ENCODE measurements at places on chromosomes 13 and 19.

DNA sequence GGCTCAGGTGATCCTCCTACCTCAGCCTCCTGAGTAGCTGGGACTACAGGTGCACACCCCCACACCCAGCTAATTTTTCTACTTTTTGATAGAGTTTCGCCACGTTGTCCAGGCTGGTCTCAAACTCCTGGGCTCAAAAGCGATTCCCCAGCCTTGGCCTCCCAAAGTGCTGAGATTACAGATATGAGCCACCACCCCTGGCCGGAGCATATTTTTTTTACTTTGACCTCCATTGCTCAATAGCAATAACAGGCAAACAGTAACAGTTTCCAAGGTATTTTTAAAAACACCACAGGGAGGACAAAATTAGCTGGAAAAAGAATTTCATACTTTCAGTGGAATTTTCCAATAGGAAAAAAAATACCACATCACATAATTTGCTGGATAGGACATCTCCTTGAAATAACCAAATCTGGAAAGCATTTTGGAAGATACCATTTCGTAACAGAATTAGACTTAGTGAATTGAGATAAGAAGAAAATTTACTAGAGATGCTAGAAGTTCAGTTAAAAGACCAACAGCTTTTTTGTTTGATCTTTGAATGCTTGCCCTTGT lies 5.2 kb downstream of the DUXA start:
- no peak overlapping the region for H3K4me3 ChIP-seq
- H3K27me3 ChIP-seq = peaks cover 3% of the 10 kb centered on the region
- DNase-seq = no peak
- no peaks in the 10 kb centered on the region for H3K4me1 ChIP-seq
- H3K27ac ChIP-seq = no peak overlapping the region
- peaks cover 2% of the 10 kb centered on the region for H3K36me3 ChIP-seq

- no peaks in the 10 kb centered on the region for H3K4me1 ChIP-seq
- no peak overlapping the region for H3K4me3 ChIP-seq
- DNase-seq = no peak
- no peak overlapping the region for H3K27ac ChIP-seq
- peaks cover 9% of the 10 kb centered on the region for H3K27me3 ChIP-seq
- H3K36me3 ChIP-seq = no peaks in the 10 kb centered on the region
These were observed 364.4 kb downstream of the DCT start for GRCh38 chr13:94115054-94115453.

- no peak overlapping the region for H3K4me3 ChIP-seq
- H3K36me3 ChIP-seq = peaks cover 82% of the 10 kb centered on the region
- H3K27ac ChIP-seq = peak overlapping the region; percentile 50
- DNase-seq = no peak
- H3K4me1 ChIP-seq = peaks cover 43% of the 10 kb centered on the region
These were observed 4.8 kb downstream of the PRMT1 start for GRCh38 chr19:49681830-49682229.

DNA sequence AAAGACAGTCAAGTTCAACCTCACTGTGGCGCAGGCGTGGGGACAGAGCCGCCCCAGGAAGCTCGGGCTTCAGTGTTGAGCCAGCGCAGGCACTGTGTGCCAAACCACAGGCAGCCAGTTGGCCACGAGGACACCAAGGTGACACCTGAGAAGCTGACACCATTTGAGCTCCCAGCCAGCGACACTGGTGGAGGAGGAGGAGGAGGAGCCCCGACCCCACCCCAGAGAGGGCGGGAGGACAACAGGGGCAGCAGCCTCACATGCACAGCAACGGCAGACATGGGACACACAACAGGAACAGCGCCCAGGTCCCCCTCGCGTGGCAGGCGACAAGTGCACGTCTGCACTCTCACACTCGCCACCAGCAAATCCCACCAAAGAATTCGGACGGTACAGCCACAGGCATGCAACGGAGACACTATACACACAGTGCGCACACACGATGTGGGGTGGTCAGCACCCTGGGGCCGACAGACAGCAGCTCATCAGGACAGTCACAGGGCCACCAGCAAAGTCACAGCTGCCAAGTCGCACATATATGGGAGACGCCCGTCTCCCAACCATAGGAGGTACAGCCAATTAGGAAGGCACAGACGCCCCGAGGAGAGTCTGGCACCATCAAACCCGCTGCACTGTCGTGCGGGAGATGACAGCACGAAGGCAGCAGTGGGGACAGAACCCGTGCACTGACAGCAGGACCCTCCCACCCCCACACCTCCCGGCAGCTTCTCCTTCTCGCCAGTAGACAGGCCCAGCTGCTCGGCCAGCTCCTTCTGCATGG lies 3.4 kb downstream of the EIF3G start:
- H3K4me3 ChIP-seq = peak overlapping the region; percentile 13
- peaks cover 64% of the 10 kb centered on the region for H3K4me1 ChIP-seq
- H3K27ac ChIP-seq = peak overlapping the region; percentile 86
- peak; percentile 55 for DNase-seq
- H3K27me3 ChIP-seq = no peaks in the 10 kb centered on the region
- peaks cover 79% of the 10 kb centered on the region for H3K36me3 ChIP-seq

DNA sequence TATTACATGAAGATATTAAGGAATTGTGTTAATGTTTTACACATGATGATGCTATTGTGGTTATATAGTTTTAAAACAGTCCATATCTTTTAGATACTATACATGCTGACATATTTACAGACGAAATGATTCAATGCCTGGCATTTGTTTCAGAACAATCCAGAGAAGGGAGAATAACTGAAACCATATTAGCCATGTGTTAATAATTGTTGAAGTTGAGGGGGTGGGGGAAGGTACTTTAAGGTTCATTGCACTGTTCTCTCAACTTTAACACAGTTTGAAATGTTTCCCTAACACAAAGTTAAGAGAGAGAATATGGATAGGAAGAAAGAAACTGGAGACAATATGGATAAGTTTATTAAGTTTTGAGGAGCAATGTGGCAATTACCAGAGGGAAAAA lies 5.8 kb downstream of the CRYL1 start:
- no peak for DNase-seq
- H3K27ac ChIP-seq = no peak overlapping the region
- H3K4me1 ChIP-seq = peaks cover 25% of the 10 kb centered on the region
- H3K36me3 ChIP-seq = no peaks in the 10 kb centered on the region

- no peak for DNase-seq
- no peak overlapping the region for H3K4me3 ChIP-seq
- H3K36me3 ChIP-seq = no peaks in the 10 kb centered on the region
- H3K4me1 ChIP-seq = peaks cover 7% of the 10 kb centered on the region
- H3K27me3 ChIP-seq = peaks cover 14% of the 10 kb centered on the region
These were observed 153.2 kb downstream of the USP12 start for GRCh38 chr13:27018344-27018861.

- H3K27ac ChIP-seq = no peak overlapping the region
- no peak overlapping the region for H3K4me3 ChIP-seq
- no peaks in the 10 kb centered on the region for H3K27me3 ChIP-seq
- no peaks in the 10 kb centered on the region for H3K4me1 ChIP-seq
These were observed 22.1 kb downstream of the VPS36 start for GRCh38 chr13:52428295-52428694.

GRCh38 chr13:46086985-46087384 lies 17.8 kb downstream of the CPB2 start:
- DNase-seq = no peak
- no peaks in the 10 kb centered on the region for H3K27me3 ChIP-seq
- H3K4me3 ChIP-seq = no peak overlapping the region
- H3K27ac ChIP-seq = no peak overlapping the region

GRCh38 chr13:33249066-33249465 lies 36.5 kb downstream of the STARD13 start:
- no peaks in the 10 kb centered on the region for H3K36me3 ChIP-seq
- H3K4me3 ChIP-seq = no peak overlapping the region
- H3K4me1 ChIP-seq = peaks cover 1% of the 10 kb centered on the region

DNA sequence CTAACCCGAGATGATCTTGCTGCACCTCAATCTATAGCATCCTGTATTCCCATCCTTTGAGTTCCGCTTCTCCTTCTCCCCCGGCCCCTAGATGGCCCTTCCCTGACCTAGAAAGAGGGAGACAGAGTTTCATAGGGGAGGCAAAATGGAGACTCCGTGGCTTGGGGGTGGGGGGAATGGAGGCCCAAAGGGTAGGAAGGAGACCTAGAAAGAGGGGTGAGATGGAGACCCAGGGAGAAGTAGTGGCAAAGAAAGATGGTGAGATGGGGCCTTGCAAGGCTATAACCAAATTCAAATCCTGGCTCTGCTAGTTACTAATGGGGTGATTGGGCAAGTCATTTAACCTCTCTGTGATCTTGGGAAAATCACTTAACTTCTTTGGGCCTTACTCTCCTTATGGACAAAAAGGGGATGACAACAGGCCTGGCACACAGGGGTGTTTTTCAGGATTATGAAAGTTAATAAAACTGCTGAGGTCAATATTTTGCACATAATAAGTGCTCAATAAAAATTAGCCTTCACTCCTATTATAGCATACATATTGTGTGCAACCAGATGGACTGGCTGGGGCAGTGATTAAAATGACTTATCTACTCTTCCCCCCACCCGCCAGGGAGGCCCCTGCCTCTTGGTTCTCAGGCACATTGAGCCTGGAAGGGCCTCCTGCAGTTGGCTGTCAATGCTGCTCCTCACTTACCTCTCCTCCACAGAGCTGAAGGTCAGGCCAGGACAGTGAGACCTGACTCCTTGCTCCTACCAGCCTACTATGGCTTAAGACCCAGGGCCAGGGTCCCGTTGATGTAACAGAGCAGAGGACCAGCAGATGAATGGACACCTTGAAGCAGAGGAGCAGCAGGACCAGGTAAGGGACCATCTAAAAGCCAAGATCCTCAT lies 633 bp downstream of the SPHK2 start:
- peaks cover 54% of the 10 kb centered on the region for H3K4me1 ChIP-seq
- H3K27ac ChIP-seq = peak overlapping the region; percentile 99
- H3K27me3 ChIP-seq = no peaks in the 10 kb centered on the region
- peak overlapping the region; percentile 98 for H3K4me3 ChIP-seq
- no peak for DNase-seq

GRCh38 chr13:94400874-94401273 lies 78.6 kb downstream of the DCT start:
- H3K4me1 ChIP-seq = peaks cover 12% of the 10 kb centered on the region
- H3K4me3 ChIP-seq = no peak overlapping the region
- peaks cover 13% of the 10 kb centered on the region for H3K27me3 ChIP-seq
- H3K36me3 ChIP-seq = no peaks in the 10 kb centered on the region

DNA sequence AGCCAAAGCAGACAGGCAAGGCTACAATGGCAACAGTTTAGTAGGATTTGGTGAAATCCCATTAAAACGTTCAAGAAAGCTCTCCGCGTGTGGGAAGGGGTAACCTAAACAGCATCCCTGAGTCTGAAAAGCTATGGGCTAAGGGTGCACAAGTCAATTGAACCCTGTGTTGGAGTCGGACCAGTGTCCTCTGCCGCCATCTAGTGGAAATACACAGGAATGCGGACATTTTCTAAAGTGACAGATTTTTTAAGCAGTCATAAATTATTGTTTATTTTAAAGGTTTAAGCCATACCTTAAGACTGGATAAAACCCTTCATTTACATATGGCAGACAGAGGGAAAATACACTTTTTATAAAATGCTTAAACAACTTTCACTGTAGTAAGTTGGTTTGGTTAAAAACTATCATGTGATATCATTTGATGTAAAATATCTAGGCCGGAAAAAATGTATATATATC lies 26.5 kb upstream of the LSM14A start:
- peak; percentile 57 for DNase-seq
- no peaks in the 10 kb centered on the region for H3K27me3 ChIP-seq
- no peak overlapping the region for H3K27ac ChIP-seq

GRCh38 chr19:8484331-8484894 lies 18.0 kb downstream of the PRAM1 start:
- H3K4me3 ChIP-seq = no peak overlapping the region
- H3K27ac ChIP-seq = peak overlapping the region; percentile 77
- no peak for DNase-seq
- no peaks in the 10 kb centered on the region for H3K27me3 ChIP-seq
- peaks cover 93% of the 10 kb centered on the region for H3K36me3 ChIP-seq

GRCh38 chr13:111629926-111630325 lies 309.5 kb downstream of the TEX29 start:
- H3K4me3 ChIP-seq = no peak overlapping the region
- H3K4me1 ChIP-seq = no peaks in the 10 kb centered on the region
- no peak for DNase-seq
- peaks cover 2% of the 10 kb centered on the region for H3K27me3 ChIP-seq
- H3K36me3 ChIP-seq = no peaks in the 10 kb centered on the region

DNA sequence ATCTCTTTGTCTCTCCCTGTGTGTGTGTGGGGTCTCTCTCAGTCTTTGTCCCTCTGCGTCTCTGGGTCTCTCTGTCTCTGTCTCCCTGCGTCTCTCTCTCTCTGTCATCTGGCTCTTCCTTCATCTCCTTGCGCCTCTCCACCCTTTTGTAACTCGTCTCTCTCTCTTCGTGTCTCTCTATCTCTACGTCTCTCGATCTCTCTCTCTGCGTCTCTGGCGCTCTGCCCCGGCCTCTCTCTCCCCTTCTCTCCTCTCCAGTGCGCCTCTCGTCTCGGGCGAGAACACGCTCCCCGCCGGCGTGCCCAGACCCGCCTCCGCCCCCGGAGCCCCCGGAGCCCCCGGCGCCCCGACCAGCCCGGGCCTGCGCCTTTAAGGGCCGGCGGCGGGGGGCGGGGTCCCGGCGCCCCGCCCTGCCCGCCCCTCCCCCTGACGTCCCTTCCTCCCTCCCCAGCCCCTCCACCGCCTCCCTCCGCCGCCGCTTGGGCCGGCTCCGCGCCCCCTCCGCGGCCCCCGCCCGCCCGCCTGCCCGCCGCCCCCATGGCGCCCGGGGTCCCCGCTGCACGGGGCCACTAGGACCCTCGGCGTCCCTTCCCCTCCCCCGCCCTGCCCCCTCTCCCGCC lies at the start of gene MARK4:
Gene MARK4 (plus strand): TSS at position 440 of the 620 bp plus-strand sequence. CDS start 318 bp downstream, outside the sequence.
- no peaks in the 10 kb centered on the region for H3K27me3 ChIP-seq
- no peaks in the 10 kb centered on the region for H3K36me3 ChIP-seq
- peaks cover 34% of the 10 kb centered on the region for H3K4me1 ChIP-seq

GRCh38 chr19:18428173-18428786 lies 9.1 kb downstream of the SSBP4 start:
- H3K36me3 ChIP-seq = peaks cover 27% of the 10 kb centered on the region
- DNase-seq = no peak
- H3K27ac ChIP-seq = no peak overlapping the region
- H3K4me3 ChIP-seq = no peak overlapping the region

DNA sequence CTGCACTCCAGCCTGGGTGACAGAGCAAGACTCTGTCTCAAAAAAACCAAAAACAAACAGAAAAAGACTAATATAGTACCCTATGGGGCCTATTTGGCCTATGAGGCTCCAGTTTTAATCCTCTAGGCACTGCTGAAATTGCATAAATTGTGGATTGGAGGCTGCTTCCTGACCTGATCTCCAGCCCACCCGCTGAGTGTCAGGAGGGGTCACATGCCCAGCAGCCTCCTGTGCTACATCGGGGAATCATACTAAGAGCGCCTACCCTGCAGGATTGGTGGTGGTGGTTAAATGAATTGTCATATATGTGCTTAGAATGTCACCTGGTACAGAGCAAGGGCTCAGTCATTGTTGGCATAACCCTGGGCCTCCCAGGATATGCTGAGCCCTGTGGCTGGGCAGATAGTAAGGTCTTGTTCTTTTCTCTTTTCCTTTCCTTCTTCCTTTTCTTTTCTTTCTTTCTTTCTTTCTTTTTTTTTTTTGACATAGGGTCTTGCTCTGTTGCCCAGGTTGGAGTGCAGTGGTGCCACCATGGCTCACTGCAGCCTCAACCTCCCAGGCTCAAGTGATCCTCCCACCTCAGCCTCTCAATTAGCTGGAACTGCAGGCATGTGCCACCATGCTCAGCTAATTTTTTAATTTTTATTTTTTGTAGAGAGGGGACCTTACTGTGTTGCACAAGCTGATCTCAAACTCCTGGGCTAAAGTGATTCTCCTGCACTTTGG lies 31.3 kb downstream of the LTBP4 start:
- H3K4me1 ChIP-seq = peaks cover 14% of the 10 kb centered on the region
- peaks cover 7% of the 10 kb centered on the region for H3K27me3 ChIP-seq
- no peak for DNase-seq
- H3K27ac ChIP-seq = no peak overlapping the region
- H3K4me3 ChIP-seq = no peak overlapping the region
